ENCODE measurements at places on chromosomes 2 and 18.

- H3K4me1 ChIP-seq, result peaks cover 2% of the 10 kb centered on the region
- no peak for DNase-seq
- peaks cover 4% of the 10 kb centered on the region for H3K27me3 ChIP-seq
- H3K27ac ChIP-seq, result no peak overlapping the region
Measured at GRCh38 chr2:135043345-135043744, 3.9 kb downstream of the MAP3K19 start.

DNA sequence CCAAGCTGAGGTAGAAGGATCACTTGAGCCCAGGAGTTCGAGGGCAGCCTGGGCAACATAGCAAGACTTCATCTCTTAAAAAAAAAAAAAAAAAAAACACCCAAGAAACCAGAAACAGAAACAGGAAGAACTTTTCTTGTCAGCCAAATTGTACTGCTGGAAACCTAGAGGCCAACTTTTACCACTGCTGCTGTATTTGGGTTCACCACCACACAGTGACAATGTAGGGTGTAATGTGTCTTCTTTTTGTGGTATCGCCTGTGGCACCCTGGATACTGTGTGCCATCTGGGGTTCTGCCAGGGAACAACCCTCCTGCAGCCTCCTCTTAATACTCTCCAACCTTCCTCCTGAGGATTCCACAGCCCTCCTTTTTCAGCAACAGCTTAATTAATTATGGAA lies 72.6 kb downstream of the STK39 start:
- H3K36me3 ChIP-seq, result peaks cover 7% of the 10 kb centered on the region
- peaks cover 26% of the 10 kb centered on the region for H3K4me1 ChIP-seq
- H3K27ac ChIP-seq, result peak overlapping the region; percentile 79
- no peaks in the 10 kb centered on the region for H3K27me3 ChIP-seq
- H3K4me3 ChIP-seq, result peak overlapping the region; percentile 75

DNA sequence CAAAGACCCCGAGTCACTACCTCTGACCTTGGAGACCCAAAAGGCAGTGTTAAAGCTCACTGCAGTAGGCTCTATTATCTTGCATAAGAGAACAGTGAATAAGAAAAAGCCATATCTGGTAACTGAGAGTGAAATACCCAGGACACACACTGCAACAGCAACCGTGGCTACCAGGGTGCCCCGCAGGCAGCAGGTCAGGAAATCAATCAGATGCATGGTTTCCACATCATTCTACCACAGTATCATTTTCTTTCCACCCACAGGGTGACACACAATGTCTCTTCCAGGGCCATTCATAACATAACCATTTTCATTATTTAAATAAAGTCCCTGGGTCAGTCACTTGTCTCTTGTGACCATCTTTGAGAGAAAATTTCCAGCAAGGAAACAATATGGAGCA lies 131.3 kb downstream of the CCBE1 start:
- no peak overlapping the region for H3K27ac ChIP-seq
- no peak for DNase-seq
- no peak overlapping the region for H3K4me3 ChIP-seq
- peaks cover 10% of the 10 kb centered on the region for H3K27me3 ChIP-seq

DNA sequence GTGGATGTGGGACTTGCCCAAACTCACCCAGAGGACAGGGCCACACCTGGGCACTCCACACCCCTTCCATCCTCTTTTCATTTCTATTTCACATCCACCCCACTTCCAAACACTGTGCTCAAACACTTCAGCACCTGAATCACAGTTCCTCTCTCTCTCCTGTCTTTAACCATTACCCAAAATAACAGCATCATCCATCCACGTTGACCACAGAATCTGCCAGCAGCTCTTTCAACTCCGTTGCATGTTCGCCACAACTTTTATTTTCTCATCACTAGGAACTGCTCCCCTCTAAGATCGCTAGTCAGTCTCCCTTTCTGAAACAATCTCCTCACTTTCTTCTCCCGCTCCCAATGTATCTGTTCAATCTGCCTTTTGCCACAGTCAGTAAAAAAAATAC lies 121.6 kb upstream of the HNRNPA3 start:
- peaks cover 14% of the 10 kb centered on the region for H3K27me3 ChIP-seq
- no peak for DNase-seq
- no peak overlapping the region for H3K27ac ChIP-seq
- H3K36me3 ChIP-seq, result no peaks in the 10 kb centered on the region
- peaks cover 3% of the 10 kb centered on the region for H3K4me1 ChIP-seq
- H3K4me3 ChIP-seq, result no peak overlapping the region

DNA sequence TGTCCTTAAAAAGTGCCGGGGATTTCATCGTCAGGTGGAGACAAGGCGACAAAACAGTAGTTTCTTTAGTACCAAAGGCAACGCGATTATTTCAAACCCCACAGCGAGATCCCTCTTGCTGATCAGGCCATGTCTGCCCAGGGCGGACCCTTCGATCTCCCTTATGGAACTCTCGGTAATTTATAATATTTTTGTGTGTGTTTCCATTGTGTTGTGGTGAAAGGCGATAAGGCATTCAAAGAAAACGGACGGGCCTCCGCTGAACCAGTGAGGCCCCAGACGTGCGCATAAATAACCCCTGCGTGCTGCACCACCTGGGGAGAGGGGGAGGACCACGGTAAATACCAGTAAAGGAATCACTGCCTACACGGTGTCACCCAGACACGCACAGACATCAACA lies 1.4 kb upstream of the GAD1 start:
- H3K4me1 ChIP-seq, result peaks cover 6% of the 10 kb centered on the region
- peak overlapping the region; percentile 83 for H3K27ac ChIP-seq
- H3K4me3 ChIP-seq, result peak overlapping the region; percentile 61
- no peak for DNase-seq
- H3K27me3 ChIP-seq, result peaks cover 27% of the 10 kb centered on the region

GRCh38 chr2:72106978-72107377 lies 40.7 kb downstream of the CYP26B1 start:
- no peaks in the 10 kb centered on the region for H3K4me1 ChIP-seq
- H3K36me3 ChIP-seq, result no peaks in the 10 kb centered on the region
- no peak for DNase-seq
- H3K4me3 ChIP-seq, result no peak overlapping the region
- H3K27me3 ChIP-seq, result peaks cover 5% of the 10 kb centered on the region
